ENCODE measurements at places on chromosomes 12 and 14.
A peak's percentile ranks its signal among the peaks of the same experiment; 100 is the strongest.

DNA sequence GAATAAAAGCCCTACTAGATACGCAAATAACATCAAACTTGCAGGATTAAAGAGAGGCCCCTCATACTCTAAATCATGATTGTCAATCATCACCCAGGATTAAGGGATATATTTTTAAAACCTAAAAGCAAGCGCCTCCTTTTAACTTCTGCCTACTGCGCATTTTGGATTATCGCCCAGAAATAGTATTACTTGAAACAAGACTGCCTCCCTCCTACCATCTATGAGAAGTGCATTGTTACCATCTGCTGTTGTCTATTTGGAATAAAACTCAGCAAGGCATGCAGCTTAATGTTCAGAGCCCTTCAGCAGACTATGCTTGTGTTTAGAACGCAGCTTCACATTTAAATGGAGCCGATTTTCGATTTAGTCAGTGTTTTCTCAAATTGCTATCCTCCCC is 79.6 kb downstream of the EXOC5 start:
- peak; percentile 35 for DNase-seq

- no peak for DNase-seq
These were observed 800.2 kb downstream of the FSCB start for GRCh38 chr14:43706900-43707299.

- DNase-seq, result no peak
These were observed 57.5 kb downstream of the AP5M1 start for GRCh38 chr14:57326253-57326652.

GRCh38 chr12:104372061-104372720 is 68.7 kb downstream of the EID3 start:
- DNase-seq, result no peak

- DNase-seq, result no peak
These were observed 216.9 kb upstream of the PELI2 start for GRCh38 chr14:55901291-55901690.

DNA sequence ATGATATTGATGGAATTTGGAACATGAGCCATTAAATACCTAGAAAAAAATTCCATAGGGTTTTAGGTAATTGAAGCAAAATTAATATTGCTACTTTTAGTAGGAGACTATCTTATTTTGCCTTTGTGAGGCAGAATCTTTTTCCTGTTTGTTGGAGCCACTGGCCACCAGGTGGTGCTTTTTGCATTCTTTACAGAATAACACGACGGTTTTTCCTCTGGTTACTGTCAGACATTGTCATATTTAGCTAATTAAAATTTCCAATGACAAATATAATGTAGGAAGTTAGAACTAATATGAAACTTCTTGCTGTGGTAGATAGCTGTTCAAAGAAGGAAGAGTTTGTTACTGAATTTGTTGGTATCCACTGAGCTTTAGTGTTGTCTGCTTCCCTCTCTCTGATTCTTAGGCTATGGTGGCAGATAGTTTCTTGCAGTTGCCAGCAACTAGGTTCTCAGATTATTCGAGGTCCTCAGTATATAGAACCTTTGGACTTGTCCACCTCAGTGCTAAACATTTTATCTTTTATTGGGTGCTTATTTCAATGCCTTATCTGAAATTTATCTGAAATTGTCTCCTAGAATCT is 25.7 kb downstream of the RAB21 start:
- no peak for DNase-seq

DNA sequence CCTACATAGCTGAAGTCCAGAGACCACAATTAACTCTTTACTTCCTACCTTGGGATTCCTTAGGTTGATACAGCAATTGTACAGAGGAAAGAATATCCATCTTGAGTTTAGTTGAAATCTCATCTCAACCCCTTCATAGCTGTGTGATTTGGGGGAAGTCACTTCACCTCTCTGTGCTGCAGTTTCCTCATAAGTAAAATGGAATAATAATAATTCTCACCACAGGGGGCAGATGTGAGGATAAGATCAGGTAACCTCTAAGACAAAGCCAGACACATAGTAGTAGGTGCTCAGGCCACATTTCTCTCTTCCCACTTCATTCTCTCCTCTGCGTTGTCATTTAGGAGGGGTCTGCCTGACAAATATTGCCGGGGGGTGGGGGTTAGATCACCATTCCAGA is 6.7 kb downstream of the FOXN4 start:
- no peak for DNase-seq

DNA sequence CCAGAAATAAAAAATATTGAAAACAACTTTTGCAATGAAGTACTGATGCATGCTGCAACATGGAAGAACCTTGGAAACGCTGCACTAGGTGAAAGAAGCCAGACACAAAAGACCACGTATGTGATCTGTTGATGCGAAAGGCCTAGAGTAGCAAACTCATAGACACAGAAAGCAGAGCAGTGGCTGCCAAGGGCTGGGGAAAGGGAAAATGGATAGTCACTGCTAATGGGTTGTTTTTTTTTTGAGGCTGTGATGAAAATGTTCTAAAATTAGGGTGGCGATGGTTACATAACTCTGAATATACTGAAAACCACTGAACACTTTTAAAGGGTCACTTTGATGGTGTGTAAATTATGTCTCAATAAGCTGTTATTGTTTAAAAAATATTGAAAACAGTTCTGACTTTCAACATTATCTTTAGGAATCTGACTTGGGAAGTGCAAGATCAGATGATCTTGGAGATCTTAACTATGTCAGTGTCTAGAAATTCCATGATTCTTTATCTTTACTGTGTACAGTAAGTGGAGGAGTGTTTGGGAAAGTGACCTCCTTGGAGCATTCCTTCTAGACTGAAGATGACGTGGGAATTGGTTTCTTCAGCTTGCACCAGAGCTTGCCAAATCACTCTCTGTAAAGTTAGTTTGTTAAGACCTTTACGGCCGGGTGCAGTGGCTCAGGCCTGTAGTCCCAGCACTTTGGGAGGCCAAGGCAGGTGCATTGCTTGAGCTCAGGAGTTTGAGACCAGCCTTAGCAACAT is 12.4 kb downstream of the MLXIP start:
- DNase-seq, result no peak

Measured in cerebellar nuclear complex (tissue), 1 donor.